Brain microvascular endothelial cell (primary cell): ENCODE measurements at places on chromosomes 5 and 9.

DNA sequence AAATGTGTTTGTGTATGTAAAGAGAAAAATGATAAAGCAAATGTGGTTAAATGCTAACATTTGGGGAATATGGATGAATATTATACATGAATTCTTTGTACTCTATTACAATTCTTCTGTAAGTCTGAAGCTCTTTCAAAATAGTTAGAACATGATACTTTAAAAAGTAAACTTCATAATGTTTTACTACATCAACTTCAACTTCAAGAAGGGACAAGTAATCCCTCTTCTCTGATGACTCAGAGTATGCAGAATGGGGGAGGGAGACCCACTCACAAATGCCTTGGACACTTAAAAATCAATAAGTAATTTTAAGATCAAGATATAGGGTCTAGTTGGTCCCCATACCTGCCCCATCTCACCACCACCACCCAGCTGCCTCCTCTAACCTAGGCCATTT, 162.4 kb downstream of the ESM1 start:
- DNase-seq = no peak

GRCh38 chr9:120996409-120996808, 53.7 kb downstream of the C5 start:
- DNase-seq = no peak

DNA sequence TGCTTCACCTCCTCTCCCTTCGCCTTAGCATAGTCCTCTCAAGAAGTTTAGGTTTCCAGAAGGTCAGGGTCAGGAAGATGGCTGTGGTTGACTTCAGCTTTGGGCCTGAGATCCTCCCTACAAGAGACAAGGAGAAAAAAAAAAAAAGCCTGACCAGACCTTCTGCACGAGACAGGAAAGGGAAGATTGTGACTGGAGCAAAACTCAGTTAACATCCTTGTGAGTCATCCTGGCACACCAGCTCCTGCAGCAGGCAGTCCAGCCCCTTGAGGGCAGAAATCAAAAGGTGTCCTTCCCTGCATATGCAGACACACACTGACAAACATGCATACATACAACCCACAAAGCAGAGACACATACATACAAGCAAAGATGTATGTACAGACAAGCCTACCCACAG, 18.0 kb upstream of the ENHO start:
- peak; percentile 31 for DNase-seq

- no peak for DNase-seq
Observed at GRCh38 chr5:153641183-153641688, 150.8 kb downstream of the GRIA1 start.

DNA sequence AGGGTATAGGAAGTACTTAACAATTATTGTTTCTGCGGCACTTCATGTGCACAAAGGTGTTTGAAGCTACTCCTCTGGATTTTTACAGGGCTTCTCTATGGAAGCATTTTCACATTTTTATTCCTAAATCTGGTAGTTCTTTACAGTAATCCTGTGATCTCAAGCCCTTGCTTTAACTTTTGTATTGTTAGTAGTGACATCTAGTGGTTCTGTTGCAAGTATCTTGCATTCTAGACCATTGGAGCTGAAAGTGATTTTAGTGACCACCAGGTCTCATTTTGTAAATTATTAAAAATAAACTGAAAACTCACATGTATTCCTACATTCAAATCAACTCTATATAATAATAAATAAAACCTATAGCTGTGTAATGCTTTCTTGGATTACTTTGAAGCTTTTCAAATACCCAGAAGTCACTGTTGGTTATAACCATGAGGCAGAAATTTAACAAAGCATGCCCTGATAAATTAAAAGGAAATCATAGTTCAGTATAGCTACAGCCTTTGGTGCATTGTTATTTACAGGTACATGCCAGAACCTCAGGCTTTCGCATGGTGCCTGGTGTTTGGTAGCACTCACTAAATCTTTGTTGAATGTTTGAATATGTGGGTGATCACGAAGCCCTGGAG, 18.9 kb downstream of the RPS23 start:
- DNase-seq = peak; percentile 11

DNA sequence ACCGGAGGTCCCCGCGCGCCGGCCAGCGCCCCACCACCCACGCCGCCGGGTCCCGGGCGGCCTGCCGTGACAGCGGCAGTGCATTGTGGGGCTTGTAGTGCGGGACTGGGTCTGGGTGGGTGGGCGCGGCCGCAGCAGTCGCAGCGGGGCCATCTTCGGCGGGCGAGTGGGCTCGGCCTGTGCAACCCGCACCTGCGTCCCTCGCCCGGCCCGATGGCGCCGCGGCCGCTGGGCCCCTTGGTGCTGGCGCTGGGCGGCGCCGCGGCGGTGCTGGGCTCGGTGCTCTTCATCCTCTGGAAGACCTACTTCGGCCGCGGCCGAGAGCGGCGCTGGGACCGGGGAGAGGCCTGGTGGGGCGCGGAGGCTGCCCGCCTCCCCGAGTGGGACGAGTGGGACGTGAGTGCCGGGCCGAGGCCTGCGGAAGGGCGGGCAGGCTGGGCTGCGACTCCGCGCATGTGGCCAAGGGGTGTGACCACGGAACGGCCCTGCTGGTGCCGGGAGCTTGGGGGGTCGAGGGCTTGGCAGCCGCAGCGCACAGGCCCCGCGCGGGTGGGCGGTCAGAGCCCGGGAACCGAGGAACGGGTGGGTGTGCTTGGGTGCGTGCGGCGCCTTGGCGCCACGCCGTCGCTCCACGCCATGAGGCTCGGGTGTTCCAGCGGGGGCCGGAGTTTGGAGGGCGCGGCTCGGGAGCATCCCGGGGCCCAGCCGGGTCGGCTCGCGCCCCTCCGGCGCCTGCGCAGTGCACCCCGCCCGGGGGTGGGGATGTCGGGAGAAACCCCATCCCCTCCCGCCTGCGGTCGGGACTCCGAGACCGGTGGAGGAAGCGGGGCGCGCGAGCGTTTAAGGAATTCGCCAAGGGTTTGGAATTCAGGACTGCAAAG, at the start of gene ARL10:
TSS of gene ARL10 (plus strand) at position 137 of the 881 bp plus-strand sequence. CDS start at position 214, 77 bp downstream.
- DNase-seq = no peak

DNA sequence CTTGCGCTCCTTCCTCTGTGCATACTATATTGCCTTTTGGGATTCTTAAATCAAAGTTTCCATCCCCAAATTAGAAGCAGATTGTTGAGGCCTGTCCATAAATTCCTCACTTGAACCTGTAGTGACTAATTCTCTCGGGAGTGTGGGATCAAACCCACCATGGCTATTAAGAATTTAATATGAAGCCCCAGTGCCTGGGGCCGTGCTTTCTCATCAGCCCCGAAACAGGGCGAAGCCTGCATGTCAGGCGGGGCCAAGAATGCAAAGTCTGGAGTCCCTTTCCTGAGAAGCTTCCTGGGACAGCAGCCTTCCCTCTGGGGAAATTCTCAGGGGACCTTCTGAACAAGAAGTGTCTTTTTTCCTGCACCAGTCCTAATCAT, 29.3 kb upstream of the FAT2 start:
- DNase-seq = no peak

GRCh38 chr9:127539259-127539981, 72.7 kb upstream of the STXBP1 start:
- DNase-seq = no peak

DNA sequence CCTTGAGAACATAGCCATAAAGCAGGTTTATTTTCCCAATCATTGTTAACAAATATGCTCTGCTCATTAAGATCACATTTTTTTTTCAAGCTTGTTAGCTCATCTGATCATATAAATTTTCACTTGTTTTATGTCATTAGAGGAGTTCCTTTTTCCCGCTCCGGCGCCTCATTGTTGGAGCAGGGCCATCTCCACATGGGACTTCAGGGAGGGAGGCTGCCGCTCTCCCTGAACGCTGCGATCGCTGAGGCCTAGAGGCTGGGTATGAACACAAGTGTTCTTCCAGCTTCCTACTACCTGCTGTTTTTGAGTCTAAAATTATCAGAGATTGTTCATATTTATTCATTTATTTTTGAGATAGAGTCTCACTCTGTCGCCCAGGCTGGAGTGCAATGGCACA, 246.9 kb downstream of the MPDZ start:
- no peak for DNase-seq

DNA sequence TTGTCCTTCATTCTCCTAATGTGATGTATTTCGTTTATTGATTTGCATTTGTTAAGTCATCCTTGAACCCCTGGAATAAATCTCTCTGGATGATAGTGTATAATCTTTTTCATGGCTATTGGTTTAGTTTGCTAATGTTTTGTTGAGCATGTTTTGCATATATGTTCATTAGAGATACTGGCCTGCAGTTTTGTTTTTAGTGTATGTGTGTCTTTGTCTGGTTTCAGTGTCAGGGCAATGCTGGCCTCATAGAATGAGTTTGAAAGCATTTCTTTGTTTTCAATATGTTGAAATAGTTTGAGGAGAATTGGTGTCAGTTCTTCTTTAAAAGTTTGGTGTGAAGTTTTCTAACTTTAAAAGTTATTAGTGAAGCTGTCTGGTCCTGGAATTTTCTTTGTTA, 149.6 kb upstream of the ATP10B start:
- DNase-seq = no peak

DNA sequence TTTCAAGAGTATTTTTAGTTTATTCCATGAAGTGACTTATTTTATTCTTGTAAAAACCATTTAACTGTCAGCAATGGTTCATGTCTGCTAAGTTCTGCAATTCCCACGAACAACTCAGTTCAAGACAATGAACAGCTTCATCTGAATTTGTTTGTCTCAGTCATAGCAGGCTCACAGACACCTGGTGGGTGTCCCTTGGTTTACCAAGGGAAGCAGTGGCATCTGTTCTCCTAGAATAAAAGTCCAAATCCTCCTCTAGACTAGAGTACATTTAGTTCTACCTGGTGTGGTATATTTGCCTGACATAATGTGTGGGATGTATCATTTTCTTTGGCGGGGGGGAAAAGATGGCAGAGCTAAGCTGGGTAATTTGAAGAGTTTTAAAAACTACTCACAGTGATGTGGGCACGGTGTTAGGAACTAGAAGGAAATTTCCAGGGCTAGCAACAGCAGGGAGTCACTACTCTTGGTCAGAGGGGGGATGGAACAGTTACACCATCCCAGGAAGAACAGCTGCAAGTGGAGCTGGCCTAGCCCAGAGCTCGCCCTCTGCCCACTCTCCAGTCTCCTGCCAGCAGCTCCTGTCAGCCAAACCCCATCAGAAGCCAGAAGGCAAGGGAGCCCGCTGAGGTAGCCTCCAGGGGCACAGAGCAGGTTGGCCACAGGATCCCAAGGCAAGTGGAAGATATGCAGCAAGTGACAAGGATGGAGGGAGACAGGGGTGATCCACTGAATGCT, 100.3 kb downstream of the PJA2 start:
- no peak for DNase-seq

- DNase-seq = peak; percentile 68
Observed at GRCh38 chr9:19411316-19411715, 2.5 kb downstream of the ACER2 start.

DNA sequence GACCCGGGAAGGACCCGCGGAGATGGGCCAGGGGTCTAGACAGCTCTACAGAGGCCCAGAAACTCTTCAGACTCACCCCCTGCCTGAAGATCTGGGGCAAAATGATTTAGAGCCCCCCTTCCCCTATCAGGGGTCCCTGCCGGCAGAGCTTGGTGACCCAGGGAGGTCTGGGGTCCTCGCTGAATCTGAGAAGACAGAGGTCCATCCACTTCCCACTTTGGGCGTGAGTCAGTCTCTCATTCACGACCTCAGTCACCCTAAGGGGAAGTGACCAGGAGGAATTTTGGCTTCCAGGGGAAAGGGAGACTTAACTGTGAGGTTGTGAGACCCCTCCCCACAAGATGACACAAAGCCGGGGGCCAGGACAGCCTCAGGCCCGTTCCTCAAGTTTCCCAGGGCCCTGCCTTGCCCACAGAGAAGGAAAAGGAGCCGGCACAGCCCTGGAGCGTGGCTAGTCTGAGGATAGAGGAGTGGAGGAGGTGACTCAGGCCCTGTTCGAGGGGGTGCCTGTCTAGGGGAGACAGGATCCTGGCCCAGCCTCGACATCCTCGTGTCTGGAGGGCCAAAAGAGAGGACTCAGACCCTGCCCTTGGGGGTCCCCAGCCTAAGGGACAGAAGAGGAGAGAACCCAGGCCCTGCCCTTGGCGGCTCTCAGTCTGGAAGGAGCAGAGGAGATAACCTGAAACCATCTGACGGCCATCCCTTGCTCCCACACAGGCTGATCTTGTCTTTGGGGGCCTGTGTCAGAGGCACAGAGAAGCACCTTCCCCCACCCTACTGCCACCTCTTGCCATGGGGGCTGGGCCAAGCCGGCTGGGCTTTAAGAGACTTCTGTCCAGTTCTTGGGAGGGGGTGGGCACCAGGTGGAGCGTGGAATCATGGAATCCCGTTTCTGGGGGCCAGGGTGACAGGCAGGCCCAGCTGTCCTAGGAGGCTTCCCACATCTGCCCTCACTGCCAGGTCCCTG, 889 bp downstream of the PDLIM4 start:
- peak; percentile 53 for DNase-seq

- DNase-seq = no peak
Observed at GRCh38 chr5:24602188-24602587, 42.6 kb downstream of the CDH10 start.

DNA sequence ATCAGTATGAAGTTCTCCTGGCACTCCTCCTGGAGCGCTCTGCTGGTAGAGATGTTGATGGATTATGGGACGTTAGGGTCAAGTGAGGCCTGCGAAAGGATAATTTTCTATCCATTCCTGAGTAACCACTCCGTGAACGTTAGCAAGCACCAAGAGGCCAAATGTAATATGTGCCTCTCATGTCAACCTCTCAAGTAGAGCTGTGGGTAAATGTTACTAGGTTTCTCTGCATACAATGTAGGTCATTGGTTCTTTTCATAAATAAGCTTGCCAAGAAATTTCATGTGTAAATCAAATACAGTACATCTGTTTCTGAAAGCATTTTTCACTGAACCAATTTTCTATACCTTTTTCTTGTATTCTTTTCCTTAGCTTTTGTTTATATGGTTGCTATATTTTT, 126.3 kb downstream of the KDM4C start:
- DNase-seq = no peak

DNA sequence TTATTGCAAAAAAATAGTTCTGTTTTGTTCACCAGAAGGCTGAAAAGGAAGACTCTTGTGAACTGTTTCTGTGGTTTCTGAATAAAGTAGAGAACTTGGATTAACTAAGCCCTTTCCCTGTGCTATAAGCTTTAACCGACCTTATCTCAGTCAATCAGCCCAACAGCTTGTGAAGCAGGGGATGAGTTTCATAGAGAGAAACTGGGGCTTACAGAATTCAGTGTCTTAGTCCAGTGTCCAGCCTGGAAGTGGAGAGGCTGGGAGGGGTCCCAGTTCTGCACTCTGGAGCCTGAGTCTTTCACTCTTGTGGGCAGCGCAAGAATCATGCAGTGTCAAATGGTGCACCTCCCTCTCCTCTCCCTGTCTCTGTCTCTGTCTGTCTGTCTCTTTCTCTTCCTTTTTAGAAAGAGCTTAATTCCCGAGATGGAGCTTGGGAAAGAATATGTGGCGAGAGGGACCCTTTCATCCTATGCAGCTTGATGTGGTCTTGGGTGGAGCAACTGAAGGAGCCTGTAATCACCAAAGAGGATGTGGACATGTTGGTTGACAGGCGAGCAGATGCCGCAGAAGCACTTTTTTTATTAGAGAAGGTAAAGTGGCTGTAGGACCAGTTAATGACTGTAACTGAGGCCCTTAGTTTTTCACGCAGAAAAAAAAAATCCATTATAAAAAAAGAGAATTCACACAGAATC, 17.0 kb downstream of the PTPDC1 start:
- DNase-seq = no peak
